EH (cell line): ENCODE measurements at places on chromosomes 4 and X.

DNA sequence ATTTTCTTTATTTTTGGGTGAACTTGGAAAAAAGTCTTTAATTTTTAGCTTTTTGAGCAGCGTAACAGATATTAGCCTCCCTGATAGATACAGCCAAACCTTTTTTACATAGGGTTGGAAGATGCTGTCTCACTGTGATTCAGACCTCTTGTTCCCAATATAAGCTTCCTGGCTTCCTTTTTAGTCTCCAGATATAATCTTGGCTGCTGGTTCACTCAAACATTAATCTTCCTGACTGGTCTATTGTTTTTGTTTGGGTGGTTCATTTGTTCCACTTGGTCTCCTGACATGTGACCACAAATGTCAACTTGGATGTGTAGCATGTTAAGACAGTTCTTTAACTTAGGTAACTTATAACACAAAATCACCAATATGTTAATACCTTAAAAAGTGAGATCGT is 23.0 kb downstream of the RPA4 start:
- DNase-seq, result peak; percentile 24

DNA sequence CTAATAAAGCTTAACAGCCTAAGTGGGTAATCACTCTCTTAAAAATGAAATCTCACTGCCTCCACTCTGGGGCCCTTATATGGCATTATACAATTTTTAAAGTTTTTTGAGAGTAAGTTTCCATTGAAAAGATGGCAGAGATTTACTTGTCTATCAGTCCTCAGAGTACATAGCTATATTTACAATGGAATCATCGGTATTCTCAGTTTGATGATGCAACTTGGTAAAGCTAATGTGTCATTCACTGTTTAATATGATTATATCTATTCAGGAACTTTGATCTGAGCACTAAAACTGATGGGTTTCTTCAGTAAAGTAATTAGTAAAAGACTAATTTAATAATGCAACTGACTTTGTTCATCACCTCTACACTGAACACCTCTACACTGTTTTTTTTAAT is 51.6 kb downstream of the CT47B1 start:
- peak; percentile 0 for DNase-seq

DNA sequence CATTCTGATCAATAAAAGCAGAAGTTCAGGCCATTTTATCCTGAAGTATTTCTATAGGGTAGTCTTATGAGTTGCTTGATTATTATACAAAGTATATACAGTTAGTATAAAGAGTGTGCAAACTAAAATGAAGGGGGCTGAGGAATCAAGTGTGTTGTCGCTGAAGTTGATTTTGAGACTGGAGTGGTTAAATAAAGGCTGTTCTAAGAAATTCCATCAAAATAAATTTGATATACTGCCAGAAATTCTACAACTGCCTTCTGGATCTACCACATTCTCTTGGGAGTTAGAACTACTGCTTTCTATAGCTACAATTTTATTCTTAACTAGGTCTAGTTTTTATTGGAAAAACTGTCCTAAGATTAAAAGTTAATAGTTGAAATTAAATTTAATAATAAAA is 12.4 kb downstream of the EDNRA start:
- no peak for DNase-seq

DNA sequence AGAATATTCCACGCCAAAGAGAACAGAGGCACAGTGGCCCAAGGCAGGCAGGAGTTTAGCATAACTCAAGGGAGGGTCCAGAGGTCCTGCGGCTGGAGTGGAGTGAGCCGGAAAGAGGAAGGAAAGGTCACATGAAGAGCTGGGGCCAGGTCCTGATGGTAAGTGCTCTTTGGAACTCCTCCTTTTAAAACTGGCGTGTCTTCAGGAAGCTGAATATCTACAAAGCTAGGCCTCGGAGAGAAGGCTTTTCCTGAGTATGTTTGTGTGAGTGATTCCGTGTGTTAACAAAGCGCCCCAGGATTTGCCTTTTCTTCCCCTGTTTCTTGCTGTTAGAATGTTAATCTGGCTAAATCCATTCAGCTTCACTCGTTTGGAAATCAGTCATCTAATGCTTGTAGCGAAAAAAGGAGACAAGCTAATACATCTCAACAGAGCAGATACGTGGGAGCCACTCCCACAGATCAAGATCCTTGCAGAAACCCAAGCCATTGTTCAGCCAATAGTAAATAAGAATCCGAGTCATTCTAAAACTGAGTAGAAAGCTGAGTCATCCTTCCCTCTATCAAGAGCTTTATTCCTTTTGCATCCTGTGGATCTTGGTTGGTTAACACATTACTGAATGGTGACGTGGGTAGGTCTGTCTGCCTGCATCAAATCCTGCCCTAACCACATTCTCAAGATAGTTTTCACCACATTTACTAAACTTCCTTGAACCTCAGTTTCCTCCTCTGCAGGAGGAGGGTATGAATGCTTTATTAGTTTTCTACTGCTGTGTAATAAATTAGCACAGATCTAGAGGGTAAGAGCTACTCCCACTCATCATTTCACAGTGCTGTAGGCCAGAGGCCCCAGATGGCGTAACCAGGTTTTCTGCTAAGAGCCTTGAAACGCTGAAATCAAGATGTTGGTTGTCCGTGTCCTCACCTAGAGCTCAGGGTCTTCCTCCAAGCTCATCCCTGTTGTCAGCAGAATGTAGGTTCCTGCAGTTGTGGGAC is 43.2 kb upstream of the RBM47 start:
- DNase-seq, result peak; percentile 97

DNA sequence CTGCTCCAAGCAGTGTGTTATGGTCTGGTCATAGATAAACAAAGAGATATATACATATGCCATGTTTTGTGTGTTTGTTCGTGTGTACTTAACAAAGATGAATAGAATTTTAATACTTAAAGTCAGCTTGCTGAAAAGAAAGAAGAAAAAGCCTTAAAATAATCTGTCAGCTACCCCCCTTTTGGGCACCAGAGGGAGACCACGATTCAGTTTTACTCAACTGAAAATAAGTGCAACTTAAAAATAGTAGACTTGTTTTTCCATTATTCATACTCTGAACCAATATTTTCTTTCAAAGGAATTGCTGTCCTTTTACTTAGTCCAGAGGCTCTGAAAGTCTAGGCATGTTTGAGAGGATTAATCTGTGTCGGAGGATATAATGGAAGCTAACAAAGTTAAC is 181.7 kb upstream of the AGTR2 start:
- no peak for DNase-seq

GRCh38 chr4:1226144-1226481 is 22.8 kb downstream of the CTBP1 start:
- no peak for DNase-seq

- DNase-seq, result no peak
Measured at GRCh38 chr4:81522711-81523110, 51.0 kb upstream of the RASGEF1B start.

GRCh38 chrX:74578137-74578536 is 36.3 kb downstream of the RLIM start:
- DNase-seq, result no peak

DNA sequence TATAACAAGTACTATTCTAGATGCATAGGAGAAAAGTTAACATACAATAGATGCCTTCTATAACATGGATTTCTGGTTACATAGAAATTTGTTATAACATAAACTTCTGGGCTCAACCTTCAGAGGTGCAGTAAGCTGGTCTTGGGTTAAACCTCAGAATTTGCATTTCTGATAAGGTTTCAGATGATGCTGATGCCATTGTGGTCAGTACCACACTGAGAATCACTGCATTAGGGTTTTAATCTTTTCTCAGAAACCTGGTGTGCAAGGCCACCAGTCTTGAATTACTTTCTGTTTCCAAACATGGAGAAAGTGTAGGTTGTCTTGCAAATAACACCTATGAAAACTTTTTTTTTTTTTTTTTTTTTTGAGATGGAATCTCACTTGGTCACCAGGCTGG is 146.2 kb downstream of the SPOCK3 start:
- no peak for DNase-seq

DNA sequence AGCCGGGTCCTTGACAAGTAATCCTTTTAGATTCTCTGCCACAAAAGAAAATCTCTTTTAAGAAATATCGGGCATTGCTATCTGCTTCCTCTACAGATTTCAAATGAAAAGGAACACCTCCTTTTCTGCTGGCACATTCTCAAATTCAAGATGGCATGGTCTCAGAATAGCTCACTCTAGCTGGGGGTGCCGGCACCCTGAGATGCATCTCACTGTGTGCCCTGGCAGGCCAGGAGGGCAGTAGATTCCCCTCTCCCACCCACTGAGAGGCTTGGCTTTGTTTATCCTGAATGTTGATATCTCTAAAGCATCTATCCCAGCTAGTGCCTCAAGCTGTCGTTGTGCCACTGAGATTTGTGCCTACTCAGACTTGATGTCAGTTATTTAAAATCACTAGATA is 319.5 kb downstream of the ARHGAP10 start:
- no peak for DNase-seq

DNA sequence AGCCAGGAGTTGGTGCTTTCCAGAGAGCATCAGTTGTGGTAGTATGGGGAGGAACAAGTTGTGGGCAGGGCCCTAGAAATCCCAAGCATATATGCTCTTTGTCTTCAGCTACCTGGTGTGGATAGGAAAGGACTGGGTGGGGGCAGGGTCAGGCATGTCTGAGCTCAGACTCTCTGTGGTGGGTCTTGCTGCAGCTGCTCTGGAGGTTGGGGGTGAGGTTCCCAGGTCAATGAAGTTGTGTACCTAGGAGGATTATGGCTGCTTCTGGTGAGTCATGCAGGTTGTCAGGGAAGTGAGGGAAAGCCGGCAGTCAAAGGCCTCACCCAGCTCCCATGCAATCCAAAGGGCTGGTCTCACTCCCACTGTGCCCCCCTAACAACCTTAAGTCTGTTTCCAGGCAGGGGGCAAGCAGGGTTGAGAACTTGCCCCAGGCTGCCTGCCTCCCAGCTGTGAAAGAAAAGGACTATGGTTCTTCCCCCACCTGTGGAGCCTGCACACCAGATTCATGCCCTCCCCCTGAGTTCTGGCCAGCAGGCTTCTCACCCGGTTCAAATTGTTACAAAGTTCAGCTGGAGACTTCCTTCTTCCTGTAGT is 30.4 kb upstream of the QRFPR start:
- DNase-seq, result no peak

GRCh38 chr4:37981425-37981824 is 21.2 kb downstream of the PTTG2 start:
- DNase-seq, result peak; percentile 26

GRCh38 chr4:175891851-175892250 is 79.8 kb upstream of the GPM6A start:
- peak; percentile 15 for DNase-seq

- DNase-seq, result no peak
Measured at GRCh38 chr4:169443748-169444147, 168.6 kb downstream of the NEK1 start.

DNA sequence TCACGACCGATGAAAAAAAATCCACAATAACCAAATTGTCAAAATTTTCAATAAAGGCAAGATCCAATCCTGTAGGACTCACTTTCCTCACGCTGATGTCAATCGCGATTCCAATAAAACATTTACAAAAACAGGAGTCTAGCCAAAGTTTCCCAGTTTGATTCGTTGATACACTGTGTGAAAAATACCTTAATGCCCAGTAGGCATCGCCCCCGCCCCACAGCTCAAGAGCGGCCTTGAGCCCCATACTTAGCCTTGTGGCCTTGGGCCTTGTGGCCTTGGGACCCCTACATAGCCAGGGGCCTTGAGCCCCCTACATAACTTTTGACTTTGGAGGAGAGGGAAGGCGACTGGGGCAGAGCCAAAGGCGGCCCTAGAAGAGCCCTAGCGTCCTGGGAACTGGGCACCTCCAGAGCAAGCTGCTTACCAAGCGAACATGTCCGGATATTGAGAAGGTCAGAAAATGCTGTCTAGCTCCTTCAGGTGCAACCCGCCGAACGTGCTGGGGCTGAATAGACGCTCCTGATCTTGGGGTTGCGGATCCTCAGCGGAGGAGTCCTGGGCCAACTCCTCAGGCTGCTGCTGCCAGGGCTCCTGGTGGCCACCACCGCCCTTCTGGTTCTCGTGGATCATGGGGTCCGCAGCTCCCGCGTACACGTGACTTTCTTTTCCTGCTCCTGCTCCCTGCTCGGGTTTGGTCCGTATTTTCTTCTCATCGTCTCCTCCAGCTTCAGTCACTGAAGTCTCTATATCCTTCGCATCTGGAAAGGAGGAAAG is 62.9 kb downstream of the RHOXF2B start:
- DNase-seq, result no peak

DNA sequence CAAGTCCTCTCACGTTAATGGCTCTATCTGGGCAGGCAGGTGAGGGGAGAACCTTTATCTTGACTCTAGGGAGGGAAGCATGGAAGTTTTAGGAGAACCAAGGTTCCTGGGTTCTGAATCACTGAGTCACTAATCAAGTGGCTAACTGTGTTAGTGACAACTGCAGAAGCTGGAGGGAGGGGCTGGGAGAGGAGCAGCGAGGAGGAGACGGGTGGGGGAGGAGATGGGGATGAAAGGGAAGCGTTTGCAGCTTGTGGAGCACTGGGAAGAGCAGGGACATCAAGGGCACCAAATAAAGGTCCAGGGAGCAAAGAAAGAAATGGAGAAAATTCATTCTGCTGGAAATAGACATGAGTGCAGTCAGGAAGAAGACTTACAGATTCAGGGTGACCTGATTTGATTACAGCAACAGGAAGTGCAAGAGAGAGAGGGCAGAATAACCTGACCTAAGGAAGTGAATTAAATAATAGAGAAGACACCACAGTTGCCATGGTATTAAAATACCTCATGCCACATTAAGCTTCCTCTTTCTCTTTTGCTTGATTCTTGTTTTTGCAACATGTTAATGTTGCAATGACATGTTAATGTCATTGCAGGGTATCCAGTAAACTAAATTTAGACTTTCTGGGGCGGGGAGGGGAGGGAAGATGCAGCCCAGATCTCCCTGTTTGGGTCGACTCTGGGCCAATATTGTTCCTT is 4.5 kb upstream of the SETD7 start:
- DNase-seq, result peak; percentile 39

DNA sequence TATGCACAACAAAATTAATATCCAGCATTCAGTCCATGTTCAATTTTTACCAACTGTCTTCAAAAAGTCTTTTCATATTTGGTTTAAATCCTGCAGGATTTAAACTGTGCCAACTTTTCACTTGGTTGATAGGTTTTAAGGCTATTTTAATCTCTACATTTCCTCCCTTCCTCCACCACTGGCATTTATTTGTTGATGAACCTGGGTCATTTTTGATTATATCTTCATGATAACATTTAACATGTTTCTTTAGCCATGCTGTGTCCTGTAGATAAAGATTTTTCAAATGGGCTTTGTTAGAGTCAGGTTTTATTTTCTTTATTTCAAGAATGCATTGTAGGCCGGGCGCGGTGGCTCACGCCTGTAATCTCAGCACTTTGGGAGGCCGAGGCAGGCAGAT is 216.4 kb downstream of the ARHGAP10 start:
- DNase-seq, result no peak

- DNase-seq, result no peak
Measured at GRCh38 chrX:69045616-69046345, 119.5 kb downstream of the PJA1 start.

GRCh38 chr4:169677150-169677748 is 56.9 kb downstream of the CLCN3 start:
- no peak for DNase-seq

- DNase-seq, result no peak
Measured at GRCh38 chr4:25654971-25655963, at the start of gene SLC34A2. Gene SLC34A2, plus strand, starts transcription at chr4:25655851. Its CDS starts 6,650 bp downstream, at chr4:25662501.
